LHCN-M2 (cell line): ENCODE measurements at places on chromosomes 2 and 18. TPM values are rescaled to one million over a fixed set of nuclear protein-coding genes. Genes with fewer than 3 reads are reported as not detected.

DNA sequence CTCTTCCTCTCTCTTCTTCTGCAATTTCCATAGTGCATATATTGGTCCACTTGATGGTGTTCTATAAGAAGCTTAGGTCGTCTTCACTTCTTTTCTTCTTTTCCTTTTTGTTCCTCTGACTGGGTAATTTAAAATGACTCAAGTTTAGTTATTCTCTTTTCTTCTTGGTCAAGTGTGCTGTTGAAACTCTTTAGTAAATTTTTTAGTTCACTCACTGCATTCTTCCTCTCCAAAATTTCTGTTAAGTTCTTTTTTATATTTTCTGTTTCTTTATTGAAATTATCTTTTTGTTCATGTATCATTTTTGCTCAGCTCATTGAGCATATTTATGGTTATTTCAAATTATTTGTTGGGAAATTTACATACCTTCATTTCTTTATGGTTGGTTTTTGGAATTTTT is 32.7 kb upstream of the ZSWIM2 start:
- no peak for DNase-seq

GRCh38 chr2:158228943-158229508 is 127.3 kb downstream of the UPP2 start:
- no peak for DNase-seq

The GCG gene
- total RNA-seq, result 0.17 TPM in 1 of 2 replicates, not detected in the other

The SOX11 gene
- 7.4 and 12.1 TPM in 2 replicates for total RNA-seq
